Stimulated activated naive CD8-positive, alpha-beta T cell treated with anti-CD3 and anti-CD28 coated beads, Interleukin-15, amount 100 ng/mL, for 72 hours (primary cell): ENCODE measurements at places on chromosomes 1 and 21.

DNA sequence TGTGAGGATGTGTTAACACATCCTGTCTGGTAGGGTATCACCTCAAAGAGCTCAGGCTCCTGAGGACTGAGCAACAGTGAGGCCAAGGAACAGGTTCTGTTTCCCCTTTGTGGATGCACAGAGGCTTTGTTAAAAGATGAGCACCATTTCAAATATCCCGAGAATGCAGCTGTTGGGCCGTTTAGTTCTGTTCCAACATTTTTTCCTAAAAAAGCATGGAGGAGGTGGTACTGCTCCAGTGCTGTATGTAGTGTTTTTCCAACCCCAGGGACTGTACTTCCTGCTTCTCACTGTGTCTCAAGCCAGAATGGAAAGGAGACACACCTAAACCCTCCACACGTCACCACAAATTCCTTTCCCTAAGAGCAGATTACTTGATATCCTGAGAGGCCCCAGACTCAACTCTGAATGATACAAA lies 53.8 kb upstream of the BCL10 start:
- DNase-seq: no peak

DNA sequence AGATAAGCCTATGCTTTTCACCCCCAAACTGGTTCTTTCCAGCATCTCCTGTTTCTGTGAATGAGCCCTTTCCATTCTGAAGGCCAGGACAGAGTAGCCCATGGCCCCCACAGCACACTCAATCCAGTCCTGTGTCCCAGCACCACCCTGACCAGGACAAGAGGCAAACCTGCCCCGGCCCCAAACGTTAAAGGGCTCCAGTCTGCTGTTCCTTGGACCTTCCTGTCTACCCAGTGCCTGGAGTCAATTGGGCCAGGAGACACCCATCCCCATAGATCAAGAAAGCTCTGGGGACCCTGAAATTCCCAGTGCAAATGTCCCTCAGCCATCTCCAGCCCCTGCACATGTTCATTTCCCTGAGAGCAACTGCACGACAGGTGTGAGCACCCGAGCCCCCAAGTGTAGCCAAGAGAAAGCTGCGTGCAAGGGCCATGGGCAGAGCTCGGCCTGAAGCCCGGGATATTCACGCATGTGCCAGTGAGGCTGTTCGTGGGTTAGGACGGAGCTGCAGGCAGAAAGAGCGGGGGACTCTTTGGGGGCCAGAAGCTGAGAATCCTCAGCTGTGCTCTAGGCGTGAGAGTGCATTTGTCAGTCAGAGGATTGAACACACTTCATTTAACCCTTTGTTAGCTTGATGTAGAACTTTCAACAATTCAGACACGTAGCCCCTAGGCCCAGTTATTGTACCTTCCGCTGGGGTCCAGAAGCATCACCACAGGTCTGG lies 4.2 kb upstream of the RIPK4 start:
- DNase-seq: no peak

GRCh38 chr1:8463144-8463927 lies 145.4 kb downstream of the SLC45A1 start:
- DNase-seq: no peak

- no peak for DNase-seq
These were observed at the start of gene NPHS2 for GRCh38 chr1:179575497-179576314. NPHS2 (minus strand) TSS chr1:179575948; CDS start chr1:179575864, 84 bp downstream.

DNA sequence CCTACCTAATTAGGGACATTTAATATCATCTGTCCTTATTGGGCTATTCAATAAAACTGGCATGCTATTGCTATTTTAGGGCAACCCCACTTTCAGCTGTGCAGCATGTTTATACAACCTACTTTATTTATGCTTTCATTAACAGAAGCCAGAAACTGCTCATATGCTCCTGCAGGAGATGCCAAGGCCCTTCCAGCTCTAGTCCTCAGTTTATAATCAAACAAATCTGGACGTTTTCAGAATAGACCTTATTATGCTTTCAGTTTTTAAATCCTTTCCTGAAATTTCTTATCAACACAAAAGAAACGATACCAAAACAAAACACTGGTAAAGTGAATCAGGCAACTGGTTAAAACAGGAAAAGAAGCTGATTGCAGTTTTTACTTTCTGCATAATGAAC lies 53.2 kb downstream of the PTGS2 start:
- no peak for DNase-seq

DNA sequence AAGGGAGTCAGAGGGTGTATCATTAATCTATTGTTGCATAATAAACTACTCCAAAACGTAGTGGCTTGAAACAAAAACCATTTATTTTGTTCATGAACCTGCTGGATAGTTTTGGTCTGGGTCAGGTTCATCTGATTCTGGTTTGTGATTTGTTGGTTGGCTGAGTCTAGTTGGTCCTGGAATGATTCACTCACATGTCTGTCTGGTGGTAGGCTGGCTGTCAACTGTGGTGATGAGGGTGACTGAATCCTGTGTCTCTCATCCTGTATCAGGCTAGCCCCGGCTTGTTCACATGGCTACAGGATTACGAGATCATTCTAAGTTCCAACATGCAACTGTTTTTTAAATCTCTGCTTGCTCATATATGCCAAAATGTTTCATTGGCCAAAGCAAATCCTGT lies 22.5 kb upstream of the SIKE1 start:
- DNase-seq: no peak

- no peak for DNase-seq
These were observed 1.3 kb downstream of the ACOT11 start for GRCh38 chr1:54549181-54549924.

DNA sequence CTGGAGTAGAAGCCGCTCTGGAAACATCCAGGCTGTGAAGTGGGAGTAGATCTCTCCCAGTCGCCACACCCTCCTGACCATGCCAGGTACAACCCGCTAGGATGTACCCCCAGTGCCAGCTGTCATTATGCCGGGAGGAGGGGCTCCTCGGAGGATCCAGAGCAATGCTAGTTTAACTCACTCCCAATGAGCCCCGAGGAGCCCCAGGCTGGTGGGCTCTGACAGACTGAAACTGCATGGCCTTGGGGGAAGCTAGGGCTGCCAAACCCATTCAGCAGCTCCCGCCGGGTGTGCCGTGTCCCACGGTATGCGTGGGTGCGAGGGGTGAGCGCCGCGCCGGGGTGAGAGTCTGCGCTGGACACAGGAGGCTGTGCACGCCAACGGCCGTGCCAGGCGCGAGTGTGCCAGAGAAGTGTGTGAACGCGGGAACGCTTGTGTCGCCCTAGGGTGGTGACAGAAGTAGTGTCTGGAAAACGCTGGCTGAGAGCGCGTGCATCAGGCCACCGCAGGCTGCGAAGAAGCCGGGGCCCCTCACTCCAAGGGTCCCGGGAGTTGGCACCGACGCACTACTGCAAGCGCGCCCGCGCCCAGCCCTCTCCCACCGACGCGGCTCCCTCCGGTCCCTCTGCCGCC lies 177.1 kb upstream of the EDN2 start:
- DNase-seq: peak; percentile 38

- DNase-seq: no peak
These were observed 1.0 kb downstream of the TMEM59 start for GRCh38 chr1:54051933-54052430.

- DNase-seq: no peak
These were observed 89.2 kb upstream of the CCDC190 start for GRCh38 chr1:162950187-162950586.

DNA sequence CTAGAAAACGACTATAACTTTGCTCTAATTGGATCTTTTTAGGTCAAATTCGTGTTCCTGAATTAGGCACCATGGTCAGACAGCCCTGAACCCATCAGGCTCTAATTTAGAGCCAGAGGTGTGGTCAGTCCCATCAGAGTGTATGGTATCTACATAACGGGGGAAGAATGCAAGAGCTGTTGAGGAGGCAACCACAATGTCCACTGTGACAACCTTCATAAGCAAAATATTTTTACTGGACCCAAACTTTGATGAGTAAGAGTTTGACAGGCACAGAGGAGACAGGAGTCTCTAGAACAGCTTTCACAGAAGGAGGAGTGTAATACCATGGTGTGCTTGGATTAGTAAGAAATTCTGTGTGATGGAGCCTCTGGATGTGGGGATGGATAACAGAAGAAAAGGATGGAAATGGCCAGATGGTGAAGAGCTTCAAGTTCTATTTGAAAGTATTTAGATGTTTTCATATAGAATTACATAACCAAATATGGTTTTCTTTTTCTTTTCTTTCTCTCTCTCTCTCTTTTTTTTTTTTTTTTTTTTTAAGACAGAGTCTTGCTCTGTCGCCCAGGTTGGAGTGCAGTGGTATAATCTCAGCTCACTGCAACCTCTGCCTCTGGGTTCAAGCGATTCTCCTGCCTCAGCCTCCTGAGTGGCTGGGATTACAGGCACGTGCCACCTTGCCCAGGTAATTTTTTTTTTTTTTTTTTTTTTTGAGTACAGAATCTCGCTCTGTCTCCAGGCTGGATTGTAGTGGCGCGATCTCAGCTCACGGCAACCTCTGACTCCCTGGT lies 24.9 kb downstream of the UBE2U start:
- no peak for DNase-seq

GRCh38 chr1:172745014-172745413 lies 86.1 kb downstream of the FASLG start:
- DNase-seq: peak; percentile 49

GRCh38 chr1:108045460-108045859 lies 80.5 kb upstream of the VAV3 start:
- DNase-seq: no peak

DNA sequence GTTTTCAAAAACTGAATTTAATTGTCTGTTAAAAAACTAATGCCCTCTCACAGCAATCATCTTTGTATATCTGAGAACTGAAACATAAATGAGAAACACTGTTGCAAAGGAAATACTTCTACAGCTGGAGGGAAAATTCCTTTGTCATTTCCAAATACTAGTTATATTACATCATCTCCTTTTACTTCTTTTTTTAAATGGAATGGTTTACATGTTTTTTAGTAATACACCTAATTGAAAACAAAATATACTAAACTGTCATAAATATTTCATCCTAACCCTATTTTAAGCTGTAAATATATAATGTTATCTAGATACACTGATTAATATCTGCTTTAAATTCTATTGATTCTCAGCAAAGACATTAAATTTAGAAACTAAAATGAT lies 19.1 kb downstream of the CDC42BPA start:
- no peak for DNase-seq

- DNase-seq: no peak
These were observed 1.2 kb downstream of the PKN2 start for GRCh38 chr1:88685259-88685620.

DNA sequence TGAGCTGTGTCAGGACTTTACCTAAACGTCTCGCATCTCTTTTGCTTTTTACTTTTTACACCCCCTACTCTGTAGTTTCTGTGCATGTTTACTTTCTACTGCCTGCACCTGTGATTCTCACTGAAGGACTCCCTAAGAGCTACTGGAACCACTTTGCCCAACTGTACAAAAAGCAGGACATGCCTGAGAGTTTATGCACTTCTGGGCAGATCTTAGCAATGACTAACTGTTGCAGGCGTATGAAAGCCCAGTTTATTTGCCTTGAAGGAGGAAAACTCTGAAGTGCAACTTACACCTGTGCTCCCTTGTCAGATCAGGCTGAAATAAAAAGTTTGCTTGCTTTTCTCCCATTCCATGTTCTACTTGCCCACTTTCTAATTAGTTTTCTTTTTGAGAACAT lies 467.0 kb upstream of the USP24 start:
- DNase-seq: no peak

- DNase-seq: no peak
These were observed 7.0 kb downstream of the PSMG1 start for GRCh38 chr21:39176271-39176709.

DNA sequence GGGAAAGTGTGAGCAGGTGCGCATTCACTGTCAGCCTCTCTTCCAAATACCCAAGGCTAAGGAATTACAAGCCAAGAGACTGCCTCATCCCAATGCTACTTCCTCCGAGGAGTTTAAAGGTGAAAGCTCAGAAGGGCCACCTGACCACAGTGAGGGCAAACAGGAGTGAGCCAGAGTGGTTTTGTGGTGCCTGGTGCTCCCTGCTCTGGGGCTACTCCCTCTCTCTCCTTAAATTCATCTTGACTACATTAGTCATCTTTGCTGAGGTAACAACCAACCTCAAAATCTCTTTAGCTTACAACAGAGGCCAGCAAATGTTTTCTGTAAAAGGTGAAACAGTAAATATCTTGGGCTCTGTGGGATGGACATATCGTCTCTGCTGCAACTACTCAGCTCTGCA lies 14.2 kb upstream of the ZBTB8A start:
- DNase-seq: no peak

GRCh38 chr1:8447616-8448150 lies 129.8 kb downstream of the SLC45A1 start:
- no peak for DNase-seq

DNA sequence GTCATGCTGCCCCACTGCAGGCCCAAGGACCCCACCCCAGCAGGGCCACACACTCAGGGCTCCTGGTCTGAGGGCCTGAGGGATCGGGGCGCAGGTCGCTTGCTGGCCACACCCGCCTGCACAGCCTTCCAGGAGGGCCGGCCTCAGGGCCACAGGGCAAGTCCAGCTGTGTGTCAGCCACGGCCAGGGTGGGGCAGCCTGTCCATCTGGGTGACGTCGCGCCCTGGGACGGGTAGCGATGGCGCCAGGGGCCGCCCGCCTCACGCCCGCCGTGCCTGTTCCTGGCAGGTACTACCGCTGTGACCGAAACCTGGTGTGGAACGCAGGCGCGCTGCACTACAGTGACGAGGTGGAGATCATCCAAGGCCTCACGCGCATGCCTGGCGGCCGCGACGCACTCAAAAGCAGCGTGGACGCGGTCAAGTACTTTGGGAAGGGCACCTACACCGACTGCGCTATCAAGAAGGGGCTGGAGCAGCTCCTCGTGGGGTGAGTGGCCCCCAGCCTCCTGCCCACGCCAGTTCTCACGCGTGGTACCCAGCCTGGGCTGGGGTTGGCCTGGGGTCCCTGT lies 2.5 kb downstream of the COL6A1 start:
- no peak for DNase-seq

- no peak for DNase-seq
These were observed 8.7 kb downstream of the KIF21B start for GRCh38 chr1:201014816-201015200.

GRCh38 chr21:39484711-39485276 lies 33.0 kb downstream of the SH3BGR start:
- no peak for DNase-seq

GRCh38 chr1:240619906-240620621 lies 8.1 kb upstream of the GREM2 start:
- no peak for DNase-seq
